ENCODE measurements at places on chromosomes 7 and 10.

- DNase-seq = no peak
Measured at GRCh38 chr7:80054356-80054755, 80.3 kb upstream of the GNAI1 start.

DNA sequence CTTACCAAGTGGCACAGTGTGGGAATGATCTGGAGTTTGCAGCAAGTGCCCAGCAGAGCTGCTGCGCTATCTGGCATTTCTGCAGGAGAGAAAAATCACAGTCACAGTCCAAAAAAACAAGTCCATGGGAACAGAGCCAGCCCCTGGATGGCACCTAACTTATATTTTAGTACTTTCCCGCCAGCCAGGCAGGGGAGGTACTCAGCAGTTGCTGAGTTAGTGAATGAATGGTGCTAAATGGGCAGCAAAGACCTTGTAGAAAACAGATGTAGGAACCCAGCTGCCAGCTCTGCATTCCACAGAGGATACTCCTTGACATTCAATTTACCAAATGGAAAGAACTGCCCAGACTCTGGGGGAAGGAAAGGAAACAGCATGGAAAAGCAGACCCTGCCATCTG lies 54.5 kb downstream of the GSDME start:
- DNase-seq = no peak

DNA sequence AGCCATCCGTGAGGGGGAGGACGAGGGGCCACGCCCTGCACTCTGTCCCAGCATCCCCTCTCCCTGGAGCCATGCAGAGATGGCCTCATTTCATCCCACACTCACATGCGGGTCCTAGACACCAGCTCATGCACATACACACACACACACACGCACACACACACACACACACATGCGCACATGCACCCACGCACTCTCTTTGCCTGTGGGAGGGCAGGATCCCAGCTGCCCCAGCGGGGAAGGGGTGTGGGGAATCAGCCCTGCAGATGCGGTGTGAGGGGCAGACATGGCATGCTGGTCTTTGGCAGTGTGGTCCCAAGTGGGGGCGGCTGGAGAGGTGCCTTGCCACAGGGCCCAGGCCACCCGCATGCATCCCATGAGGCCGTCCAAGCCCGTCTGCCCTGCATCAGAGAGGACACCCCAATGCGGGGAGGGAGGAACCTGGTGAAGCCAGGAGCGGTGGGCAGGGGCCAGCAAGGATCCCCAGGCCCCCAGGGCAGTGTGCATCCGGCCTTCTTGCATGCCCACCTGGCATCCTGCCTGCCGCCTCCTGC lies 68.1 kb downstream of the LHPP start:
- DNase-seq = no peak

- no peak for DNase-seq
Measured at GRCh38 chr7:24970676-24971075, 9.3 kb downstream of the OSBPL3 start.

GRCh38 chr10:5078547-5079180 lies 15.6 kb upstream of the AKR1C3 start:
- DNase-seq = no peak

DNA sequence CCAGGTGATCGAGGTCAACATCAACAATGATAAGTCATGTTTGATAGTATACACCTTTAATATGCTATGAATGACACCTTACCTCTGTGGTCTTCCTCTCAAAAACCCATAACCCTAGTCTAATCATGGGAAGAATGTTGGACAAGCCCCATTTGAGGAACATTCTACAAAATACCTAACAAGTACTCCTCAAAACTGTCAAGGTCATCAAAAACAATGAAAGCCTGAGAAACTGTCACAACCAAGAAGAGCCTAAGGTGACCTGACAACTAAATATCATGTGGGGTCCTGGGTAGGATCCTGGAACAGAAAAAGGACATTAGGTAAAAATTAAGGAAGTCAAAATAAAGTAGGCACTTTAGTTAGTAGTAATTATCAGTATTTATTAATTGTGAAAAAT lies 5.9 kb upstream of the NUDCD3 start:
- no peak for DNase-seq

DNA sequence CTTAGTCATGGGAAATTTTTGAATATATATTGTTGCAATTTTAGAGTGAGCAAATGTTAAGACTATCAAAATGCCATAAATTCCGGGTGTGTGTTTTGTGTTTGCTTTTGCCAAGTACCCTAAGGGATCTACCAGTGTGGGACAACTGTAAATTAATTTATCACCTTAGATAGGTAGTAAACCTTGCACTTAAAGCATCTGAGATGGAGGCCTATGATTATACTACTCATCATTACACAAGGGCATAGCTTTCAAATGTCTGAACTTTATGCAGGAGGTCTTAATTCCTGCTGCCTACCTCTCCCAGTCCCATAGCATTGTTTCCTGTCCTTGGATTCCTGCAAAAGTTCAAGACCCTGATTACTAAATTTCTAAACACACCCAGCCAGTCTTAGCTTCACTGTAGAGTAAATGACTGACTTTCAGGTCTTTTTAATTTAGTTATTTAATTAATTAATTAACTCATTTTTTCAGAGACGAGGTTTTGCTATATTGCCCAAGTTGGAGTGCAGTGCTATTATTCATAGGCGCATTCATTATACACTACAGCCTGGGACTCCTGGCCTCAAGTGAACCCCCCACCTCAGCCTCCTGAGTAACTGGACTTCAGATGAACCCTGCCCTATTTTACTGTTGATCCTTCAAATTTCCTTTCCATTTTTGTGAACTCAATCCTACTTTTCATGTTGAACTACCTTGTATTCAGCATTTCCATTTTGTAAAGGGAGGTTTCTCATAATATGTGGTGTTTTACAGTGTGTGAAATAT lies 47.0 kb downstream of the THSD7A start:
- DNase-seq = no peak

GRCh38 chr7:92656121-92656520 lies 65.9 kb upstream of the FAM133B start:
- no peak for DNase-seq

- peak; percentile 11 for DNase-seq
Measured at GRCh38 chr10:53006663-53007526, 234.3 kb upstream of the MBL2 start.

DNA sequence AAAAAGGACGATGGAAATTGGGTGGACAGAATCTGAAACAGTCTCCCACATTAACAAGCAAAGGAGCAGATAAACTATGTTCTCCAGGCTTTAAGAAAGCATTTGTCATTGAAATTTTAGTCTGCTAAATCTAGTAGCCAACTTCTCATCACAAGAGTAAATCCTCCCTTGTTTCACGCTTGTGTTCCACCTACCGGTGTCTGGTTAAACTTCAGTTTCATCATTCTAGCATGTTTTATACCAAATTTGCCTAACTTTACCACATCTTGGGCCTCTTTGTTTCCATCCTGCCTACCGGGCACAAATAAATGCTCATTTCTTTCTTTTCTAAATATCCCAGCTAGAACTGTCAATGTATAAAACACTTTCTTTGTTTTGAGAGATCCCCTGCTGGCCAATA lies 5.8 kb downstream of the LIPA start:
- no peak for DNase-seq

GRCh38 chr10:120949609-120950031 lies 98.5 kb downstream of the WDR11 start:
- DNase-seq = peak; percentile 36

DNA sequence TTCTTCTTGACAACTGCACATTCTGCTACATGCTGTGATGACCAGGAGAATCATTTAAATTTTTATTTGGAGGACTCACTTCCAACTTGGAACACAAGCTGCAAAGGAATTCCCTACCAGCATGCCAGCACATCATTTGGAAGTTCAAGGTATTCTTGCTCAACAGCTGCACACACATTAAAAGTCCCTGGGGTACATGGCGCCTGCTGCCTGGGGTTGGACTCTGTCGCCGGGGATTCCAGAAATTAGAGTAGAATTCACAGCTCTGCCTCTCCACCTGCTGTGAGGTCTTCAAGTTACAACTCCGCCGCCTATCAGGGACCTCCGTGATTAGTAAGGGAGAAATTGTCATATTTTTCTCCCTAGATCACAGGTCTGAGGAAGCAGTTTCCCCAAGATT lies 1.1 kb downstream of the ZNF32 start:
- no peak for DNase-seq

- DNase-seq = no peak
Measured at GRCh38 chr10:76935941-76936613, 701.5 kb downstream of the KCNMA1 start.

- DNase-seq = no peak
Measured at GRCh38 chr10:91610919-91611318, 22.0 kb downstream of the PPP1R3C start.

- DNase-seq = no peak
Measured at GRCh38 chr7:74373536-74373935, 80.2 kb upstream of the GTF2IRD1 start.

- no peak for DNase-seq
Measured at GRCh38 chr7:124783271-124783670, 17.7 kb upstream of the GPR37 start.

DNA sequence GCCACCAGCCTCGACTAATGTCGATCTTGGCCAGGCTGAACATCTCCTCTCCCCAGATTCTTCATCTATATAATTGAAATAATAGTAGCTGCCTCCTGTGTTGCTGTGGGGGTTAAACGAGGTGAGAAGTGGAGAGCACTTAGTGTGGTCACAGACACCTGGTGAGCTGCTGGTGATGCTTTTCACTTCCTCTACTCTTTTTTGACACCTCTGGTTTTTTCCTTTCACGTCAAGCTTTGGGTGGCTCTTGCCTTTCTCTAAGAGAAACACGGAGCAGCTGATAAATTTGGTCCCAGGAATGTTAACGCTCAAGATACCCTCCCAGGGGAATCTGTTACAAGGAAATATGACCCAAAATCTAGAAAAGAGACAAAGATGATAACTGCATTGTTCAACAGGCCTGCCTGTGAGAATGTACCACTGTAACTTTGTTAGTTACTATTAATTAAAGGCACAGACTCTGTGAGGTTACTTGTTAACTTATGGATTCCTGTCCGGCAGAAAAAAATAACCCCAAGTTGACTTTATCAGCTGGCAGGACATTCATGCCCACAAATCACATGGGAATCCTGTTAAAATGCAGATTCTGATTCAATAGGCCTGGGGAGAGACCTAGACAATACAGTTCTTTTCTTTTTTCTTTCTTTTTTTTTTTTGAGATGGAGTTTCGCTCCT lies 9.5 kb upstream of the NPFFR1 start:
- no peak for DNase-seq

- DNase-seq = peak; percentile 33
Measured at GRCh38 chr10:22674573-22674930, 39.8 kb downstream of the PIP4K2A start.

GRCh38 chr7:147984265-147984664 lies 606.3 kb upstream of the C7orf33 start:
- no peak for DNase-seq

GRCh38 chr7:51309361-51310130 lies 7.1 kb downstream of the COBL start:
- no peak for DNase-seq

GRCh38 chr7:24328050-24328449 lies 44.1 kb downstream of the NPY start:
- peak; percentile 75 for DNase-seq

DNA sequence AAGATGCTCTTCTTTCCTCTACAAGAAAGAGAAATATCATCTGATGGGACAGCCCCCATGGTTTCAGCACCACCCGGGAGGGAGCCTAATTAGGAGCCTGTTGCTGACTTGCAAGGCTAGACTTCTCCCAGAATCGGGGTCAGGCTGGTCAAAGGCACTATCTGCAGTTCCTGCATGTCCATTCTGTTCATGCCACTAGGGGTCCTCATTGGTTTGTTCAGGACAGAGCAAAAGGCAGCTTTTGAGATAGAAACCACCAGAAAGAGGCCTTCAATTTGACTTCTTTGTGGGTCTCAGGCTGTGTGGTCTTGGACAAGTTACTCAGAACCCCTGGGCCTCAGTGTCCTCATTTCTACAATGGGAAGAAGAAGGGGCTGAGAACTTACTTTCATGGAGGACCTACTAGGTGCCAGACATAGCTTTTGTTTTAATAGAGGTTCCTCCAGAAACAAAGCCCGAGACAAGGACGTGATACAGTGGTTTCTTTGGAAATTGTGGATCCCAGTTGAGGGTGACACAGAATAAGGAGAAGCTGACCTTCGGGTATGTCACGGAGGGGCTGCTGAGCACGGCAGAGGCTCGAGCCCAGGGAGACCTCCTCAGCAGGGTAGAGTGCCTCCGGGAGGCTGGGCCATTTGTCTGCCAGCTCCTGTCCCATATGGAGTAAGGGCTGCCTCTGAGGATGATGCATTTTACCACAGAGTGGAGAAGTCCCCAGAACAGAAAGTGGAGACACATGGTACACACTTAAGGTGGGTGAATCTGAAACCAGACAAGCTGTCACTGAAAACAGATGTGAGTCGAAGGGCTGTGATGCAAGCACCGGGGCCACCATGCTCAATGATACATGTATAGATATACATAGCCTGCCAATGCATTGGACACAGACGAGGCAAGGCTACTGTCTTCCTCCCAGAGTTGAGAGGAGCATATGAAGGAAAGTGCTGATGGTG lies 33.1 kb upstream of the NEUROD6 start:
- peak; percentile 46 for DNase-seq

- DNase-seq = no peak
Measured at GRCh38 chr10:101725296-101726114, 30.5 kb upstream of the FBXW4 start.

- no peak for DNase-seq
Measured at GRCh38 chr10:5448333-5449001, 36.1 kb downstream of the NET1 start.

DNA sequence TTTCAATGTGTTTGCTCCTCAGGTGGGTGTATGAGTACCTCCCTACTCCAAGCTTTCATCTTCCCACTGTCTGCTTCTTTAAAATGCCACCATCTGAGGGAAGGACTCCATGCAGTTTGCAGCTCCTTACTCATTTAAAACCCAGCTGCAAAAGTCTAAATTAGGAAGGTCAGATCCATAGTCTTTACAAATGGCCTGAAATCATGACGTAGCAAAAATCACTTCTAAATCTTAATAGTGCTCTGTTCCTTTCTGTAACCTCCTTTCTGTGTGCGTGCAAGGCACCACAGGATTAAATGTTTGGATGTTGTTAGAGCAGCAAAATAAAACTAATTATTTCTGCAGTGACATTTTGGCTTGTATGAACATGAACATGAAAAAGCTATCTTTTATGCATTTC lies 366.9 kb upstream of the IGFBP3 start:
- no peak for DNase-seq

DNA sequence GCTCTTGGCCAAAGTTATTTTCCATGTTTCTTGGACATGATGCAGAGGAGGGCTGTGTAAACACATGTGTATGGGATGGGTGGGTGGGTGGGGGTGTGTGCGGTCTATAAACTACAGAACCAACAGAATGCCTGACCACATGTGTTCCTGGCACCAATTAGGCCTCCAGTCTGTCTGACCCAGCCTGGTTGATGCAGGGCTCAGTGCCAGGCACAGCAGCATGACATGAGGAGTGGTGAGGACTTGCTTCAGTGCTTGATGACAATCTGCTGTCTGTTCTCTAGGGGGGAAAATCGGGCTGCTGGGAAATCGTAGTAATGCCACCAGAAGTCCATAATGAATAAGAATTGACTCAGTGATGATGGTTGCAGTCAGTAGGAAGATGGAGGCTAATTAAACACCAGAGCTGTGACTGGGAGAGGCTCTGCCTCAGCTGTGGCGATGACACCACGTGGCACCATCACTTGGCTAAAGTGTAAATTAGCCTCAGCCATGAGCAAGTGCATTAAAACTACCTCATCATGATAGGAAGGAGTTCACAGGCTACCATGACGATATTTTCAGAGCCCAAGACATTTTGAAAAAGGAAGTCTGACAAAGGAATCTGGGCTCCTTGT lies 260.1 kb upstream of the PODXL start:
- no peak for DNase-seq
